ENCODE measurements at places on chromosomes 1 and 21.

GRCh38 chr1:18256282-18257235 lies 149.0 kb downstream of the IGSF21 start:
- peak; percentile 78 for DNase-seq

GRCh38 chr1:106768077-106768476 lies 288.4 kb upstream of the PRMT6 start:
- no peak for DNase-seq

- no peak for DNase-seq
Measured at GRCh38 chr1:244841273-244841927, 5.9 kb downstream of the COX20 start.

DNA sequence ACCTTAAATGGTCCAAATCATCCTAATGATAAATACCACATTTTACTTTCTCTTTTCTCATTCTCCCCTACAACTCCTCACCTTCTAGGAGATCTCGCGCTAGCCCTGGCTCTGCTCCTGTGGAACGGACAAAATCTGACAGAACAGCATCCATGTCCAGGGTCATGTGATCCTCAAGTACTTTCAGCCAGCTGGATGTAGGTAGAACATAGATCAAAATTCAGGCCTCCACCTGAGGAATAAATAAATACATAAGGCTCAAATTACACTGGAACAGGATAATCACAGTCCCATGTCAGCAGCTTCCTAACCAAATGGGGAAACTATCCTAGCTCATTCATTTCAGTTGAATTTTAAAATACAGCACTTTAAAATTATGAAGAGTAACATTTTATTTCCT lies 33.2 kb downstream of the OTUD7B start:
- no peak for DNase-seq

- no peak for DNase-seq
Measured at GRCh38 chr1:3639397-3639911, 10.4 kb downstream of the WRAP73 start.

GRCh38 chr1:228508840-228509415 lies 21.7 kb downstream of the RNF187 start:
- no peak for DNase-seq

- peak; percentile 77 for DNase-seq
Measured at GRCh38 chr1:233614173-233614742, 352 bp downstream of the KCNK1 start.

DNA sequence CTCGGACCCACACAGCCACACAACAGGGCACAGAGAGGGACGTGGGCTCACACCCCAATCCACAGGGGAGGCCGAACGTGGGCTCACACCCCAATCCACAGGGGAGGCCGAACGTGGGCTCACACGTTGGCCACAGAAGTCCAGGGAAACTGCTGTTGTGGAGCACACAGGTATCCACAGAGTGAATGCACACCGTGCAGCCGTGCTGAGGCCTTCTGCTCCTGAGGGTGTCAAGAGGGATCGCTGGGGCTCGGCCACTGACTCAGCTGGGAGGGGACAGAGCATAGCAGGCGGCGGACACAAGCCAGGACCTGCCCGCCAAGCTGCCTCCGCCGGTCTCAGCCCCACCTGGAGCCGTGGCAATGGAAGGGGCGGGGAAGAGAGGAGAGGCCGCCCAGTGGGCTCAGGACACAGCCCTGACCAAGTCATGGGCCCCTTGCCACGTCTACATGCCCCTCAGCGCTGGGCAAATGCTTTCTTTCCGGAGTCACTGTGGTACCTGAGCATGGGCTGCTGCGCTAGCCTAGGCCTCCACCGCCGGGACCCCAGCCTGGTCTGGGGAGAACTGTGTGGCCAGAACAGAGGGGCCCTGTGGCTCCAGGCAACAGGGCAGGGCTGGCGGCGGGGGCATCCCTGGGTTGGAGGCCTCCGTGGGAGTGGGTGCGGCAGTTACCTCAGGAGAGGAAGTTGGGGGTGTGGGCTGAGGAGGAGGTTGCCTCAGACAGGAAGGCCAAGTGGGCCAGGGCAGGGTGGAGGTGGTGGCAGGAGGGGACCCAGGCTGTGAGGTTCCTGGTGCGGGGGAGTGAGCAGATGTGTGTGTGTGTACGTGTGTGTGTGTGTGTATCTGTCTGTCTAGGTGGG lies 1.2 kb downstream of the SYTL1 start:
- no peak for DNase-seq

GRCh38 chr1:67393240-67393639 lies 37.0 kb downstream of the SERBP1 start:
- no peak for DNase-seq

DNA sequence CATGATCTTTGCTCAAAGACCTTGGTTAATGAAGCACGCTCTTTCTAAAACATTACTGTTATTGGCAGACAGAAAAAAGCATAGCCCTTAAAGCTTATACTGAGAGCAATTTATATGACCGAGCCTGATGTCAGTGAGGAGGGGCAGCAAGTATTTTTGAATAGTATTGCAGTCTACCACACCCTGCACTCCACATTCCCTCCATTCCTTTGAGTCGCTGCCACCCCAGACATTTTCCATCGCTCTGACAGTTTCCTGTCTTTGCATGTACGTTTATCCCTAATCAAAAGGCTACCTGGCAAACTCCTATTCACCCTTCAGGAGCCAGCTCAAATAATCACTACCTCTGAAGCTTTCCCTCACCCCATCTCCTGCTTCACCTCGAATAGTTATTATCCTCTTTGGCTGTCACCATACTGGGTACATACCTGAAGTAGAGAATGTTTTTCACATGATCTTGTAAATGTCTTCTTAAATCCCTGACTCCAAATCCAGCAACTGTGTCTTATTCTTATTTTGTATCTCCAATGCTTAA lies 5.5 kb upstream of the JUN start:
- no peak for DNase-seq

DNA sequence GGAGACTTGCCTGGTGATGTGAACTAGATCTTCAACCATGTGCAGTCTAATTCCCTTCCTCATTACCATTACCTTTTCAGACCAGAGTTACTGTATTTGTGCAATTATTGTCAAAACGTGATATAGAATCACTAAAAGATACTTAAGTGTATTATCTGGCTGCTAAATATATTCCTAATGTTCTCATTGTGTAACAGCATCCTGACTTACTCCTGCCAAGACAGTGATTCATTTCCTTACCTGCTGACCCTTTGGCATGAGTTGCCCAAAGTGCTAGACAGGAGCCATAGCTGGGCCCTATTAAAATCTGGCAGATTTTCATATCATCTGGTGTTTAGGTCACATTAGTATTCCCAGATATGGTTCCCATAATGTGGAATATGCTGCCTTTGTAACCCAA lies 598.3 kb upstream of the CAMK1G start:
- DNase-seq = no peak

DNA sequence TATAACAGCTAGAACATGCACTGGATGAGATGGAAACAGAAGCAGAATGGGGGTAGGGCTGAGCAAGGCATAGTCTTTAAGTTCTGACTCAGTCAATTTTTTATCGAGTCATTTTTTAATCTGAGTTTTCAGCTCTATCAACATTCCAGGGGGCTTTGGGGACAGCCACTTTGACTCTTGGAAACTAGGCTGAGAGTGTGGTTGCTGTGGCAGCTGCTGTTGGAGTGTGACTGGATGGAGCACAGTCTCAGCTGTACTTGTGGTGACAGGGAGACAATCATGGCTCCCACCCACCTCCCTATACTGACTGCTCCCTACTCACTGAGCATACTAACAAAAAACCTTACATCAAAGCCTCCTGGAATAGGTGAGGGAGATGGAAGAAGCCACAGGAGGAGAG lies 25.0 kb downstream of the GJA5 start:
- DNase-seq = no peak

GRCh38 chr1:99069146-99069545 lies 64.5 kb upstream of the PLPPR5 start:
- no peak for DNase-seq

DNA sequence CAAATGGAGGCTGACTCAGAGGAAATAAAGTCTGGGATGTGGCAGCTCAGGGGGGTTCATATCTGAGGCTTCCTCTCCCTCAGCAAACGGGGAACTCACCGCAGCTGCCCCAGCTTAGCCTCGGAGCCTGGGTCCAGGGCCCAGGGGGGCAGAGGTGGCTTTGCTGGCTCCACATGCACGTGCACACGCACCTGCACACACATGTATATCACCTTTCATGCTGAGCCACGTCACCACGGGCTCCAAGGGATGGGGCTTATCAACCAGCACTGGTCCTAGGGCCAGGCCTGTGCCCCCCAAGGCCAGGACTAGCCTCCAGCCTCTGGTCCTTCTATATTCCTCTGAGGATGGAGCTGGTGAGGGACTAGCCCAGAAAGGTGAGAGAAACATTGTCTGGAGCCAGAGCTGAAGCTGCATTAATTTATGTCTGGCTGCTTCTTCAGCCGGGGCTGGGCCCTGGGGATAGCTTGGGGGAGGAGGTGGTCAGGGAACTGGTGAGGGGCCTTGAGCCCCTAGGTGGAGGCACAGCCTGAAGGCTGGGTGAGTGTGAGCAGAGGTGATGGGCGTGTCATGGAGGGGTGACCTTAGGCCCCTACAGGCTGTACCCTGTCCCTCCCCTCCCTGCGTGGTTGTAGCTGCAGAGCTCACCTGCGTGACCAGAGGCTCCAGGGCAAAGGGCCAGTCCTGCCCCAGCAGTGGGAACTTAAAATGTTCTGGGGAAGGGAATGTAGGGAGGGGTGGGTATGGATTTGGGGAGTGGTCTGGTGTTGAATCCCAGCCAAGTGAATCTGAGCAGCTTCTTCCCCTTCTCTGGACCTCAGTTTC lies 520.8 kb downstream of the PTPRU start:
- DNase-seq = no peak

DNA sequence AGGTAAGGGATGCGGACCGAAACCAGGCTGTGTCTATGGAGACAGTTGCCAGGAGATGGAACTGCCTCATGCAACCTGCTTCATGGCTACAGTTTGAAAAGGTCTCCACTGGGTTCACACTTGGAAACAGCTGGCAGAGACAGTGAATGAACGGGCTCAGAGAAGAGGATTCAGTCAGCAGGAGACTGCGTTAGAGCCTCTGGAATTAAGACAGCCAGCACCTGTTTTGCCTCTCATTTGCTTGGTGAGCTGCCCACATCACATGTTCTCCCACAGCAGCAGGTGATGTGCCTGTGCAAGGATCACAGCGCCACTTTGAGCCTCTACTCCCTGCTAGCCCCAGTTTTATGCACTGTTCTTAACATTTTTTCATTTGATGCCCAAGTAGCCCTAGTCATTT lies 321.0 kb downstream of the PLPP3 start:
- no peak for DNase-seq

DNA sequence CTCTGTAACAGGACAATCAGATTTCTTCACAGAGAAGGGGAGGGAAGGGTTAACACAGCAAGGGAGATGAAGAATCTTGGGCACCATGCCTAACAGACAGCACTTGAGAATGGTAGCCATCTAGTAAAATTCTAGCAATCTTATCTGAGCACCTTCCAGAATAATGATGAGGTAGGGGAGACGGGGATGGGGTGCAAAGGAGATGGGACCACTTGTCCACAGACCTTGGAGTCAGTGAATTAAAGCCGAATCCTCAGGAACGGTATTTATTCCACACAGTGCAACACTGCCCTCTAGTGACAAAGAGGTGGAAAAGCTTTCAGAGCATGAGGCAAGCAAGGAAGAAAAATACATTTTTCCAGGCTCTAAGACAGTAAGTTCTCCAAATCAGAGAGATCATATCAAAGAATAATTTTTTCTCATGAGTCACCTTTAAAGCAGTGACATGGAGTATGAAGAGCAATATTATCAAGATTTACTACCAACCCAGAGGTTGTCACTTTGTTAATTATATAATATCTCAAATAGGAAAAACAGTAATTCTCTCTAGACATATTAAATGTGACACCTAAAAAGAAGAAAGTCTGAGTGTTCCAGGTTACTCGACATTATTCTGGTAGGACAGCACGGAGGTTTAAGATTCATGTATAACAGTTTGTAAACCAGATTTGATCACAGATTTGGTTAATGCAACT lies 43.3 kb upstream of the LPAR3 start:
- DNase-seq = peak; percentile 81

- no peak for DNase-seq
Measured at GRCh38 chr1:230330157-230330556, 96.0 kb downstream of the PGBD5 start.

DNA sequence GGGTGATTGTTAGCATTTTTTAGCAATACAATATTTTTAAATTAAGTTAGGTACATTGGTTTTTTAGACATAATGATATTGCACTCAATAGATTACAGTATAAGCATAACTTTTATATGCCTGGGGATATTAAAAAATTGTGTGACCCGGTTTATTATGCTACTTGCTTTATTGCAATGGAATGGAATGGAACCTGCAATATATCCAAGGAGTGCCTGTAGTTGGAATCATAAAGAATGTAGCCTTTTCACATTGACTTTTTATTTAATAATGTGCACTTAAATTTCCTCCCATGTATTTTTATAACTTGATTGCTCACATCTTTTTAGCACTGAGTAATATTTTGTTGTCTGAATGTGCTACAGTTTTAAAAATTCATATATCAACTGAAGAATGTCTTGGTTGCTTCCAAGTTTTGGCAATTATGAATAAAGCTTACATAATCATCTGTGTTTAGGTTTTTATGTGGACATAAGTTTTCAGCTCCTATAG lies 49.2 kb downstream of the CAMSAP2 start:
- no peak for DNase-seq

DNA sequence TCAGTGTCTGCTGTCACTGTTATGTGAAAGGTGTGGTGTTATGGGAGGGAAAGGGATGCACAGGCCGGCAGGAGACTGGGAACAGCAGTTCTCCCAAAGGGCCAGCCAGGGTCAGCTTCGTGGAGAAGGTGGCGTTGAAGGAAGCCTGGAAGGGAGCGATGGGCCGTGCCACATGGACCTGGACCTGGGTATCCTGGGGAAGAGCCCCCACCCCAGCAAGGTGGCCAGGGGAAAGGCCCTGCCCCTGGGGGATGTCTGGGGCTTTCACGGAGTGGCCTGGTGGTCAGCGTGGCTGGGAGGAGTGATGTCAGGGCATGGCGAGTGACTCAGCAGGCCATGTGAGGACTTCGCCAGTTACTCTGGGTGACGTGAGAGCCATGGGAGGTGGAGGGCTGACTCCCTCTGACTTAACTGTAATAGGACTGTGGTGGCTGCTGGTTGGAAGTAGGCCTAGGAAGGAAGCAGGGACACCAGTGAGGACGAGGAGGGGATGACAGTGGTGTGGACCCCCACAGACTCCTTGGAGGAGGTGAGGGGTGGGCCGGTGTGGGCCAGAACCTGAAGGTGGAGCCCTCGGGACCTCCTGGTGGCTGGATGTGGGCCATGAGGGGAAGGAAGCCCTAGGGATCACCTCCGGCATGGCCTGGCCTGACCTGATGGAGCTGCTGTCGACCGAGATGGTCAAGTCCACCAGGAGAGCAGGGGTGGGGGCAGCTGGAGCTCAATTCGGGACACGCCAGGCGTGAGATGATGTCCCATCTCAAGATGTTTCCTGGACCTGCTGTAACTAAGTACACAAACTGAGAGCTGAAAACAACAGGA lies 54.5 kb downstream of the BACE2 start:
- no peak for DNase-seq

DNA sequence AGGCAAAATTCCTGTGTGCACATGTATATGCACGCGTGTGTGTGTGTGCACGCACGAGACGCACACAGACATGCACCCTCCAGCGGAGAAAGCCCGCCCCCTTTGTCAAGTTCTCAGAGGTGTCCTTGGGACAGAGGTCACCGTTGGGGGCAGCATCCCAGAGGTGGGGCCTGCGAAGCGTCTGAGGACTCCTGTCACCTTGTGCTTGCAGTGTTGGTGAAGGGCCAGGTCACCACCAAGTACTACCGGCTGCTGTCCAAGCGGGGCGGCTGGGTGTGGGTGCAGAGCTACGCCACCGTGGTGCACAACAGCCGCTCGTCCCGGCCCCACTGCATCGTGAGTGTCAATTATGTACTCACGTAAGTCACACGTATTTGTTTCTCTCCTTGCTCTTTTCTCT lies 42.6 kb downstream of the SIM2 start:
- no peak for DNase-seq
